CD4-positive, alpha-beta T cell treated with Interleukin-6 for 4 hours (primary cell): ENCODE measurements at places on chromosomes 13 and 19.

GRCh38 chr13:98451676-98452470 lies 125.0 kb downstream of the STK24 start:
- DNase-seq: no peak

GRCh38 chr19:44576843-44577565 lies 36.4 kb upstream of the IGSF23 start:
- no peak for DNase-seq

DNA sequence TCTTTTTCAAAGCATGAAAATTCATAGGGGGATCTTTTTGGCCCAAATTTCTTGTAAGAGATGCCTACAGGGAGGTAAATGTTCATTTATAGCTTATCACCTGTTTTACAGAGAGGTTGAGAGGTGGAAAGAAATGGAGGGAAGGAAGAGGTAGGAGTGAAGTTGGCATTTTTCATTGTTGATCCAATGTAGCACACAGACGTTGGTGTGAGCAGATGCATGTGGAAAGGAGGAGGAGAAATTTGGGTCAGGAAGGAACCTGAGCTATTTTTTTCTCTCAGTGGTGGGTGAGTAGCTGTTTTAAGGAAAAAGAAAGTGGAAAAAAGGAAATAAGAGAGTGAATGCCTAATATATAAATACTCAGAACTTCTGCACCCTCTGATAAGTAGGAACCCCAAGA lies 9.9 kb upstream of the SMIM17 start:
- DNase-seq: no peak

GRCh38 chr19:47239610-47240296 lies 8.8 kb upstream of the BBC3 start:
- DNase-seq: peak; percentile 74

DNA sequence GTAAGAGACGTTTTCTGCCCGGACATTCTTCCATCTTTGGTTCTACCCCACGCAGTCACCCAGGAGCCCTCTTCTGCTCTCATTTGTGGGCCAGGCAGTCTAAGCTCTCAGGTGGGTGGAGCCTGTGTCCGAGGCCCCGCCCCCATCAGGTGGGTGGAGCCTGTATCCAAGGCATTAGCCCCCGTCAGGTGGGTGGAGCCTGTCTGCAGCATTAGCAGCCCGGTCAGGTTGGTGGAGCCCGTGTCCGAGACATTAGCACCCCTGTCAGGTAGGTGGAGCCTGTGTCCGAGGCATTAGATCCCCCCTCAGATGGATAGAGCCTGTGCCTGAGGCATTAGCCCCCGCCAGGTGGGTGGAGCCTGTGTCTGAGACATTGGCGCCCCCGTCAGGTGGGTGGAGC lies 45.5 kb upstream of the C13orf46 start:
- peak; percentile 35 for DNase-seq

DNA sequence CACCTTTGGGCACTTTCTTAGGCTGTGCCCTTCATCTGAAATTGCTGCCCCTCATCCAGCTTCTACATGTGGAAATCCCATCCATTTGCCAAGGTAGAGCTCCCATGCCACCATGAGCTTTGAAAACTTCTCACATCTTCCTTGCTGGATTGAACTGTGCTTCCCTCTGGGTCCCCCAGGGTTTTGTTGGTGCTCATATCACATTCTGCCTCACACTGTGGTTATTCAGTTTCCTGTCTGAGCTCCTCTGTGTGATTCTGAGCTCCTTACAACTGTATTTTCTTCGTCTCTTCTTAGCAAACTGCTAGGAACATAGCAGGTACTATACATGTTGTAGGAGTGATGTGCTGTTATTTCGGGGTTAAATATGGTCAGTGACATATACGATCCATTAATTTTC lies 74.9 kb upstream of the KL start:
- DNase-seq: no peak

DNA sequence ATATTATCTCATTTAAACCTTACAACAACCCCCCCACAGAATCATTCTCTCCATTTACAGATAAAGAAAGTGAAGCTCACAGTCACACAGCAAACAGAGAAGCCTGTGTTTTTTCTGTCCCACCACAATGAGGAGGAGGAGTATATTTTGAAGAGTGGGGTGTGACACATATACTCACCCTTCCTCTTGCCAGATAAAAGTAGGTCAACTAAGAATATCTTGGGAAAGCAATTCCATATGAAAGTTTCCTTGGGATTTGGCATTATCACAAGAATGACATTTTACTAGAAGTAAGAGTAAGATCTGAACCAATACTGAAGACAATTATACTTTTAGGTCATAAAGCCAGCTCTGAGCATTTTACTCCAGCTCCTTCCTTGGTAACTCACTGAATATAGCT lies 287.5 kb upstream of the HTR2A start:
- DNase-seq: no peak

- no peak for DNase-seq
These were observed 32.3 kb downstream of the WASF3 start for GRCh38 chr13:26589754-26590153.

GRCh38 chr13:90867336-90867683 lies 480.2 kb upstream of the MIR17HG start:
- no peak for DNase-seq

DNA sequence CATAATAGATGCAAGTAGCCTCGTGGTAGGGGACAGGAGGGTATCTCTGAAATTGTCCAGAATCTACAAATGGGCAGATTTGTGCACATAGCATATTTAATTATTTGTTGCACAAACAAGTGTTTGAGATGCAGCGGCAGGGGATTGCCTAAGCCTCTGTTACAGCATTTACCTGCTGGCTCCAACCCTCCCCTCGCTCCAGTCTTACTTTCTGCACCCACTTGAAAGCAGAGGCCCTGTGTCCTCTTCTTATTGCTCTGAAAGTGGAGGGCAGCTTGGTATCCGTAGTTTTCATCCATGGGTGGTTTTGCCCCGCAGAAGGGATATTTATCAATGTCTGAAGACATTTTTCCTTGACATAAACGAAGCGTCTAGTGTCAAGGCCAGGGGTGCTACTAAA lies 73.0 kb upstream of the STK24 start:
- DNase-seq: no peak

- DNase-seq: no peak
These were observed 34.3 kb upstream of the SHKBP1 start for GRCh38 chr19:40542202-40542859.

DNA sequence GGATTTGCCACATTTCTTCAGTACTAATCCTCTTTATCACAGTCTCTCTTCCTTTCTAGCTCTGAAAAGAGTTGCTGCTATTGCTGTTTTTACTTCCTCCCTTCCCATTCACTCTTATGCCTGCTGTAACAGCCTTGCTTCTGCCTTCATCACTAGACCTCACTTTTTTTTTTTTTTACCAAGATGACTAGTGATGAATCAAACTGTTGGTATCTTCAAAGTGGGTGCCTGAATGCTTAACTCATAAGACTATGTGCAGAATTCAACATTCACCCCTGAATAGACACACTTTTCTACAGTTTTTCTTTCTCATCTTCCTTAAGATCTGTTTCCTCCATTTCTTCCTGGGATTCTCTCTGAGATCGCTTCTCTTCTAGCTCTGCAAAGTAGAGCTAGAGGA lies 217.2 kb upstream of the HTR2A start:
- no peak for DNase-seq

DNA sequence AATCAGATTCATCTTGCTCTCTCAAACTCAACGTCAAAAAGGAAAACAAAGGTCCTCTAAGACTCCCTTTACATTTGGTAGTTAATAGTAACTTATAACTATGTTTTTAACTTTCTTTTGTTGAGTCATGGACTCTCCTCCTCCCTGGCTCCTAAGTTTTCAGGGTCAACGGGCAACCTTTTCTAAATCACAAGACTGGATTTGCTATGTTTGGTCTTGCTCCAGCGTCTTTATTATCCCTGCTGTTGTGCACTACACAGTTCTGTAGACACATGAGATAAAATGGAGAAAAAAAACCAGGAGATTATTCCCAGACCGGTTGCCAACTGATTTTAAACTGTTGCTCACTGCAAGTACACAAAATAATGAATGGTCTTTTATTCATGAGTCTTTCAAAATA lies 1.9 kb upstream of the ITM2B start:
- no peak for DNase-seq

DNA sequence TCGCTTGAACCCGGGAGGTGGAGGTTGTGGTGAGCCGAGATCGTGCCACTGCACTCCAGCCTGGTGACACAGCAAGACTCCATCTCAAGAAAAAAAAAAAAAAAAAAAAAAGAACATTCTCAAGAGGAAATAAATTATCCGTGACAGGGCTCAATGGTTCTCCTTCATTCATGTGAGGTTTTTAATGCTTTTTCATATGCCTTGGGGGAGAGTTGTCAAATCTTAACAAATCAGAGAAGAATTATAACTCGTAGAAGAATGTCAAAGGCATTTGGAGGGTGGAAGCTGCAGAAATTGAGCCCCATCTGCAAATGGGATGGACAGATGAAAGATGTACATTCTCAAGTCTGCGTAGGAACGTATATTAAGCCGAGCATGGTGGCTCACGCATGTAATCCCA lies 34.9 kb upstream of the HOMER3 start:
- DNase-seq: no peak

DNA sequence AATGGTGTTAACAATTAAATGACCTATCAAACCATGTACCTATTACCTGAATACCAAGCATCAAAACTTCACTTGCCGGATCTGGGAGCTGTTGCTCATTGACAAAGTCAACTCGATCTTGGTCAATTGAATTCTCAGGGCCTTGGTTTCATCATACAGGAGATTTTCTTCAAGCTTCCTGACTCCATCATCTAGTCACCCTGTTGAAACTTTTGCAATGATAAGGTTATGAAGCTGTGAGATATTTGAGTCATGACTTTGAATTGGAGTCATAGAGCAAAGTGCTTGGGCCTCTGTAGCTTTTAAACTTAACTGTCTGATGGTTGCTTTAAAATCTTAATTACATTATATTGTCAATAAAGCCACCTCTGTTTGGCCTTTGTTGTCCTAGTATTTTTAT lies 260.9 kb downstream of the COG6 start:
- no peak for DNase-seq

- DNase-seq: no peak
These were observed 330.1 kb downstream of the SPRY2 start for GRCh38 chr13:80010846-80011245.

DNA sequence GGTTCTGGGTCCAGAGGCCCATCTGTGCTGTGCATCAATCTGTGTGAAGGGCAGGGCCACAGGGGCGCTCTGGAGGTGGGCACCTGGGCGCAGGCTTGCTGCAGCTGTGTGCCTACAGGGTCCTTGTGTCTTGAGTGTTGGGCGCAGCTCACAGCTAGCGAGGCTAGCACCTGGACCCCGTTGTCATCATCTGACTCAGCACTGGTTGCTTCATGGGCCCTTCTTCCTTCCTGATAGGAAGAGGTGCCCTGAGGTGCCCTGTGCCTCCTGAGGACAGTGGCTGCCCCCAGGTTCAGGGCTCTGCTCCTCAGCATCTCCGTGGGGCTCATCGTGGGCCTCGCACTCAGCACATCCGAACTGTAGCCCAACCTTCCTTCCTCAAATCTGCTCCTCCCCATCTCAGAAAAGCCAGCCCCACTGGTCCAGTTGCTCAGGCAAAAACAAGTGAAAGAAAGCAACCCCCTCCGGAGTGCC lies 54.8 kb downstream of the GATAD2A start:
- peak; percentile 53 for DNase-seq

DNA sequence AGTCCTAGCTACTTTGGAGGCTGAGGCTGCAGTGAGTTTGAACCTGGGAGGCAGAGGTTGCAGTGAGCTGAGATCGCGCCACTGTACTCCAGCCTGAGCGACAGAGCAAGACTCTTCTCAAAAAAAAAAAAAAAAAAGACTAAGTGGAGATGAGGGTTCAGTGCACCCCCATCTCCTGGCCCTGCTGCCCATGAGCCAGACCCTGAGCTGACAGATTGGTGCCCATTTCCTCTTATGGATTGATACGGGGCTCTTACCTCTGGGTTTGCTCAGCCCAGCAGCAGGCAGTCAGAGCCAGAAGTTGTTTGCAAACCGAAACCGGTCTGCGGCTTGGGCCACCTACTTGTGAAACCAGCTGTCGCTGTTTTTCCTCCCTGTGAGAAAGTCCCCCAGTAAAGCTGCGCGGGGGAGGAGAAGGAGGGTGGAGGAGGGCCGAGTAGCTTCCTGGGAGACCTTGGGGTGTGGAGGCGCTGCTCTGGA lies 36.9 kb downstream of the ARRDC2 start:
- DNase-seq: peak; percentile 88

- peak; percentile 14 for DNase-seq
These were observed 17.1 kb downstream of the ARL11 start for GRCh38 chr13:49645451-49645850.

GRCh38 chr13:76474356-76474755 lies 411.8 kb downstream of the KCTD12 start:
- no peak for DNase-seq

GRCh38 chr19:32380269-32380668 lies 25.3 kb upstream of the DPY19L3 start:
- no peak for DNase-seq

- no peak for DNase-seq
These were observed 63.3 kb downstream of the ARHGEF7 start for GRCh38 chr13:111178402-111178801.

DNA sequence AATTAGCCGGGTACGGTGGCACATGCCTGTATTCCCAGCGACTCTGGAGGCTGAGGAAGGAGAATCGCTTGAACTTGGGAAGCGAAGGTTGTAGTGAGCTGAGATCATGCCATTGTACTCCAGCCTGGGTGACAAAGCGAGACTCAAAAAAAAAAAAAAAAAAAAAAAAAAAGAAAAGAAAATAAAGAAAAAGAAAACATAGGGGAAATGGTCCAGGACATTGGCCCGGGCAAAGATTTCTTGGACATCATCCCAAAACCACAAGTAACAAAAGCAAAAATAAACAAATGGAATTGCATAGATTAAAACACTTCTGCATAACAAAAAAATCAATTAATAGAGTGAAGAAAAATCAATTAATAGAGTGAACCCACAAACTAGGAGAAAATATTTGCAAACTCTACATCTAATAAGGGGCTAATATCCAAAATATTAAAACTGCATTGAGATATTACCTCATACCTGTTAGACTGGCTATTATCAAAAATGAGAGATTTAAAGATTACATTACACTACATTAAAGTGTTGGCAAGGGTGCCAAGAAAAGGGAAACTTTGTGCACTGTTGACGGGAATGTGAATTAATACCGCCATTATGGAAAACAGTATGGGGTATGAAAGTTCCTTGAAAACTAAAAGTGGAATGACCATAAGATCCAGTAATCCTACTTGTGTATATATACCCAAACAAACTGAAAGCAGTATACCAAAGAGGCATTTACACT lies 18.5 kb upstream of the ABCC4 start:
- DNase-seq: no peak

DNA sequence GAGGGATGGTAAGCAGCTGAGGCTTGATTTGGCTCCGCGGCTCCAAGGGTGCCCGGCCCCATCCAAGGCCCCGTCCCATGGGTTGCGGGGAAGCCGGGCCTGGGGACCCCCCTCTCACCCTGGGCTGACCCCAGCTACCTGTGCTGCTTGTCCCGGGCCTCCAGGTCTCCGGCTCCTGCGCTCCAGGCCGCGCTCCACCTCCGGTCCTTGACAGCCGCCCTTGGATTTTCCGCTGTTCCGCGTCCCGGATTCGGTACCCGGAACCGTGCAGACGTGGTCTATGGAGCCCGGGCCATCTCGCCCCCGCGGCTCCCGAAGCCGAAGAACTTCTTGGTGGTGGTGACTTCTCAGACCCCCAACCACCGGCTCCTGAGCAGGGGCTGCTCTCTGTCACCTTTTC lies 48.3 kb upstream of the C1QTNF9B start:
- no peak for DNase-seq

GRCh38 chr13:109782066-109782822 lies 4.1 kb downstream of the IRS2 start:
- DNase-seq: no peak

- DNase-seq: no peak
These were observed 19.7 kb upstream of the IPO5 start for GRCh38 chr13:97933776-97934175.
